Caki2 (cell line): ENCODE measurements at places on chromosomes 7 and 10. TPM values are rescaled to one million over a fixed set of nuclear protein-coding genes. Genes with fewer than 3 reads are reported as not detected.
A peak's percentile ranks its signal among the peaks of the same experiment; 100 is the strongest.

Gene OR2A14
- total RNA-seq: not detected in 2 replicates

Gene PRRT4
- total RNA-seq: 0.91 TPM in 1 of 2 replicates, not detected in the other

Gene NUTM2E
- total RNA-seq: not detected in 2 replicates

DNA sequence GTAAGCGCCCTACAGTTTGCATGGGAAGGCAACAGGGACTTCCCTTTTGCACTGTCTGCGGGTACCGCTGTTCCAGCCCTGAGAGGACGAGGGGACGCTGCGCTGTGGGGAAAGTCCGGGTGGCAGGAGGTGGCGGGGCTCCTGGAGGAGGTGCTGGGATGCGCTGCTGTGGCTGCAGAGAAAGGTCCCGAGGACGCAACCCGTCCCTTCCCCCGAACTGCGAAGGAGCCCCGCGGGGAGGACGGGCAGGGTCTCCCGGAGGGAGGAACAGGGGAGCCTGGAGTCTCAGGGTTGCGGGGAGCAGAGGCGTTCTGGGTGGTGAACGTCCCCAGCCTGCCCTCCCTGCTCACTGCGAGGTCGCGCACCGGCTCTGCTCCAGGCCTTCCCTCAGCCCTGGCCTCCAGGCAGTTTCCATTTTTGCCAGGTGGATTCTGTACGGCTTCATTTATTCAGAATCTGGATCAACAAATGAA lies 91.6 kb downstream of the CXCL12 start:
- no peak for DNase-seq

- peak; percentile 81 for DNase-seq
These were observed 507.8 kb downstream of the SORCS3 start for GRCh38 chr10:105148921-105149320.

GRCh38 chr10:74384615-74385183 lies 233.7 kb downstream of the ADK start:
- no peak for DNase-seq

DNA sequence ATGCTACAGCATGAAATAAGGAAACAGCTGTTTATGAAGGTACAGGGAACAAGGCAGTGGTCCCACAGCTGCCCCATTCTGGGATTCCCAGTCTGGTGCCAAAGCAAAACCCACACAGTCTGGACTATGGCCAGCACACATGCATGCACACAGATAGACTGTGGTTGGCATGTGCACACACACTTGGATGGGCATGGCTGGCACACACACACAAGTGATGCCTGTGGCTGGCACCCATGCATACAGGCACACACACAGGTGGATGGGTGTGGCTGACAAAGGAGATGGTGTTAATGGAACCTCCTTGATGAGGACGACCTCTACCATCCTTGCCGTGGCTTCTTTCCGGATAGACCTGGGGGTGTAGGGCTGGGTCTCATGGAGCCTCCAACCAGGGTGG lies 114.0 kb upstream of the LYZL2 start:
- DNase-seq: no peak

GRCh38 chr10:59350558-59350957 lies 11.8 kb downstream of the FAM13C start:
- DNase-seq: no peak

GRCh38 chr7:110442381-110442837 lies 648.5 kb upstream of the LRRN3 start:
- peak; percentile 54 for DNase-seq

DNA sequence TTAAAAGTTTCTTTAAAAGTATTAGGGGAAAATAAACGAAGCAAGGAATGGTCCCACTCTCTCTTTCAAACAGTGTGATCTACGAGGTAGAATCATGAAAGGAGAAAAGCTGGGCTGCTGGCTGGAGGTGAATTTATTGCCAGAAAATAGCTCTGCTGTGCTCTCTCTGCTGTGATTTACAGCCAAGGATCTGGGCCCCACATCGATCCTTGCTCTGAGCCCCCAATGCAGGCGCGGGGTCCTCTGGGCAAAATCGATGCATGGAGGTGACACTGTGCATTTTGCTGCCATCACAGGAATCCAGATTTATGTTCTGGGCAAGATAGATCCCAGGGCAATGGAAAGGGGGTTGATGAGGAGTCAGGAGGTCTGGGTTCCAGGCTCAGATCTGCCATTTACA lies 91.0 kb upstream of the GPR26 start:
- no peak for DNase-seq

DNA sequence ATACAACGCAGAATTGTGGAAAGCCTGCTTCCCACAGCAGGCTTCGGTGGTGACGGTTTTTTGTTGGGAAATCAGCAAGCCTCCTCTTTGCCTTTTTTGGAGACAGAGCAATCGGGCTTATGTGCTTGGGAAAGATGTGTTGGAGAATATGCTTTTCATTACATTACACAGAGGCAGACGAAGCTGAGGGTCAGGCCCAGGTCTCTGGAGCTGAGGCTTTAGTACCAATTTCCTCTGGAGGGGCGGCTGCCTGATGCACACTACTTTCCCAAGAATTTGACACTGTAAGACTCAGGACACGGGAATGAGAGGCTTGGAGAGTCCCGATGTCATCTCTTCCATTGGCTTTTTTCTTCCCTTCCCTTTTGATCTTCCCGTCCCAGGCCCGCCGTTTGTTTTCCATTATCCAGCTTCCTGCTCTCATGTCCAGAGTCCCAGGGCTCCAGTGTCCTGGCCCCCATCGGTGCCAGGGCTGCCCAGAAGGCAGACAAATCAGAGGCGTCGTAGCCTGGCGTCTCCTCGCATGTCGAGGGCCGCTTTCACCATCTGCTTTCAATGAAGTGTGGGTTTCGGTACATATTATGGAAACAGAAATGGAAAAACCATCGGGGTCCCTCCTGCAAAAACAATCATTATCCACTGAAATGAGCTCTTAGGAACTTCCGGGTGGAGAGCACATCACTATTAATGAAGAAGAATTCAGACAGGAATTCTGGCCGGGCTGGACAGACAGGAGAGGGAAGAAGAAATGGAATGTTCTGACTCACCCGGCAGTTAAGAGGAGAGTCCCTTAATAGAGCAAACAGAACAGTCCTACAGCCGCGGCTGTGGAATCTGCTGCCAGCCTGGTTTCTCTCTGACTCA lies 123.0 kb upstream of the JCAD start:
- peak; percentile 79 for DNase-seq

DNA sequence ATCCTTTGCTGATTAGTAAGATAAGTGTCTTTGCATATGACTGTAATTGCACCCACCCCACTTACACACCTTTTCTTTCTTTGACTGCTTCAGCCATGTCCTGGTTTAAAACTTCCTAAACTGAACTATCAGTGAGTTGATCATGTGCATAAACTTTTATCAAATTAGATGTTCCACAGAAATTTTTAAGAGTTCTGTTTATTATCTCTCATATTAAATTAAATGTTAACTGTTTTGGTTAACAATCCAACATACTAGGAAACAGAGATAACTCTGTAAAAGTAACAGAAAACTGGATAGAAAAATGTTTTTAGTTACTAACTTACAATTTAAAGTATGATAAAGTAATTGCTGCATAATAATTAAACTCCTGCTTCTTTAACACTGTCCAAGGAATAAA lies 959.6 kb upstream of the LRRN3 start:
- DNase-seq: no peak
